ENCODE measurements at places on chromosomes 3 and 15. TPM values are rescaled to one million over a fixed set of nuclear protein-coding genes. Genes with fewer than 3 reads are reported as not detected.

HACD3 gene
- 81.8 TPM for total RNA-seq

CLCN2 gene
- total RNA-seq, result 9.7 TPM

RPL4 gene
- total RNA-seq, result 2,646 TPM

A4GNT gene
- not detected for total RNA-seq

GABRR3 gene
- total RNA-seq, result not detected

SEC62 gene
- 112 TPM for total RNA-seq

SEMA5B gene
- 1.3 TPM for total RNA-seq

OR5K2 gene
- total RNA-seq, result not detected

CADM2 gene
- 2.2 TPM for total RNA-seq

GRK7 gene
- total RNA-seq, result not detected

WDR93 gene
- not detected for total RNA-seq

CKMT1A gene
- total RNA-seq, result not detected

LRRC2 gene
- 1.2 TPM for total RNA-seq

MCTP2 gene
- total RNA-seq, result 0.32 TPM

ALCAM gene
- 242 TPM for total RNA-seq

PLSCR2 gene
- total RNA-seq, result not detected

ANKUB1 gene
- total RNA-seq, result not detected

ZNF662 gene
- not detected for total RNA-seq

SAMD7 gene
- total RNA-seq, result not detected

CLSTN2 gene
- 143 TPM for total RNA-seq

SLC22A14 gene
- total RNA-seq, result 0.47 TPM

LRTM1 gene
- not detected for total RNA-seq

BTLA gene
- not detected for total RNA-seq

CCR9 gene
- total RNA-seq, result not detected

CCR1 gene
- total RNA-seq, result not detected

DPPA4 gene
- total RNA-seq, result 1.8 TPM

TMEM212 gene
- not detected for total RNA-seq

CCDC39 gene
- total RNA-seq, result not detected

SST gene
- not detected for total RNA-seq

MFN1 gene
- total RNA-seq, result 60.4 TPM

IGDCC3 gene
- total RNA-seq, result 0.48 TPM
